ENCODE measurements at places on chromosomes 2 and 18. TPM values are rescaled to one million over a fixed set of nuclear protein-coding genes. Genes with fewer than 3 reads are reported as not detected.

NEU2 gene
- total RNA-seq: not detected

PRSS56 gene
- 1.5 TPM for total RNA-seq

GNAL gene
- 30.2 TPM for total RNA-seq

ACMSD gene
- not detected for total RNA-seq

DNA sequence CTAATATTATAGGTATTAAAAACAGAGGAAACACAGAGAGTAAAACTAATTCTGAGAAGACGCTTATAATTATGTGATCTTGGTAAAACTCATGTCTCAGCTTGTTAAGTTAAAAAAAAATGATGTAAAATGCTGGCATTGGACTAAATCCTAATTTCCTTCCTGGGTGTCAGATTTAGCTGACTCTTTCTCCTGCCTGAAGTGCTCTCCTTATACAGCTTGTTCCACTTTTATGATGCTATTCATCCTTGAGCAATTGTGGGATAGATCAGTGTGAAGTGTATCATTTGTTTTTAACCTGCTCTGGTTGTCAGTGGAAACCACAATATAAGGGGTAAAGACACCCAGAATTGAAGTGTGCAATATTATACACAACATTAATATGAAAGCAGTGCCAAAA, 84.9 kb downstream of the EFEMP1 start:
- H3K27ac ChIP-seq: no peak overlapping the region
- H3K27me3 ChIP-seq: no peaks in the 10 kb centered on the region
- H3K4me3 ChIP-seq: no peak overlapping the region
- no peaks in the 10 kb centered on the region for H3K36me3 ChIP-seq

GRCh38 chr18:76619621-76620315, 124.7 kb upstream of the ZNF516 start:
- peak; percentile 31 for DNase-seq
- no peaks in the 10 kb centered on the region for H3K27me3 ChIP-seq
- peaks cover 30% of the 10 kb centered on the region for H3K4me1 ChIP-seq
- peak overlapping the region; percentile 92 for H3K27ac ChIP-seq

GRCh38 chr2:129806990-129807389, 172.5 kb upstream of the RAB6C start:
- no peak overlapping the region for H3K4me3 ChIP-seq
- no peak overlapping the region for H3K27ac ChIP-seq
- peaks cover 6% of the 10 kb centered on the region for H3K4me1 ChIP-seq
- no peaks in the 10 kb centered on the region for H3K36me3 ChIP-seq

DNA sequence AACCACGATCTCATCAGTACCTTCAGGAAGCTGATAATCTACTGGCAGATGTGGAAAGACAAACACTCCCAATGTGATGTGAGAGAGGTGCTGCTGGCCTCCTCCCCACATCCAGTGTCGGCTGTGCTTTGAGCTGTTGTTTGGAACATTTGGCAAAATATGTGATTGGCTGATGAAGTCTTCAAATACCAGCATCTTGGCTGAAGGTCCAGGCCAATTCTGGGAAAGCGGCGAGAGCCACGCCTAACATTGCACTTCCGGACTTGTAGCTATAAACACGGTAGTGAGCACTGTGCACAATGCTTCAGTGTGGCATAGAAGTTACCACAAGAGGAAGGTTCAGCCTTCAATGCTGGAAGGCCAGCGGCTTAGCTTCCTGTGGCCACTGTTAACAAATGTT, 198.8 kb downstream of the DCDC2C start:
- no peak overlapping the region for H3K4me3 ChIP-seq
- no peaks in the 10 kb centered on the region for H3K36me3 ChIP-seq

- H3K27me3 ChIP-seq: no peaks in the 10 kb centered on the region
- H3K4me3 ChIP-seq: no peak overlapping the region
- H3K36me3 ChIP-seq: no peaks in the 10 kb centered on the region
- DNase-seq: no peak
- no peaks in the 10 kb centered on the region for H3K4me1 ChIP-seq
These were observed 363.3 kb upstream of the TFPI start for GRCh38 chr2:187917535-187917934.

GRCh38 chr2:9124231-9124741, 82.3 kb upstream of the ASAP2 start:
- no peaks in the 10 kb centered on the region for H3K27me3 ChIP-seq
- no peak overlapping the region for H3K4me3 ChIP-seq
- no peak for DNase-seq
- peaks cover 8% of the 10 kb centered on the region for H3K4me1 ChIP-seq

DNA sequence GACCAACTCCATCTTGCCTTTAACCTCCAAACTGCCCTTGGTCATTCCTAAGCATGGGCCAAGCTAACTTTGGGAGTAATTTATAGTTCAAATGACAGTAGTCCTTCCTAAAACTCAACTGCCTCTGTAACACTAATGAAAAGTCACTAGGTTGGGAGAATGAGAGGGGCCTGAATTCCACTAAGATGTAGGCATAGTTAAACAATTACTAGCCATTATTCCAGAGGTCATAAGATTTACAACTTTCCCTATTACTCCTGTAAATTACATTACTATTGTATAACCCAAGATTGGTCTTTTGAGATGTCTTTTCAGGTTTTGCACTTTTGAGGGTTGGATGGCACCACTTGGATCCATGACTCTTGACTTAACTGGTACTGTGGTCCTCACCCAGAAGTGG, 94.6 kb downstream of the SPP2 start:
- H3K4me3 ChIP-seq: no peak overlapping the region
- no peak overlapping the region for H3K27ac ChIP-seq
- no peak for DNase-seq
- no peaks in the 10 kb centered on the region for H3K4me1 ChIP-seq
- H3K27me3 ChIP-seq: no peaks in the 10 kb centered on the region
- H3K36me3 ChIP-seq: no peaks in the 10 kb centered on the region

DNA sequence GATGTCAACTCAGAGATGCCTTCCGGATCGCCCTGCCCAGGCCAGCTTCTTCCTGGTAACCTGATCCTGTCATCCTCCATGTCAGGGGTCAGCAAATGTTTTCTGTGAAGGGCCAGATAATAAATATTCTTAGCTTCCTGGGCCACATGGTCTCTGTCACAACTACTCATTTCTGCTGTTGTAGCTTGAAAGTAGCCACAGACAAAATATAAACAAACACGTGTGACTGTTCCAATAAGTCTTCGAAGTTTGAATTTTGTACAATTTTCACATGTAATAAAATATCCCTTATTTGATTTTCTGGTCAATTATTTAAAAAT, 35.8 kb downstream of the ANXA4 start:
- DNase-seq: no peak
- no peak overlapping the region for H3K4me3 ChIP-seq
- H3K36me3 ChIP-seq: no peaks in the 10 kb centered on the region
- no peak overlapping the region for H3K27ac ChIP-seq
- no peaks in the 10 kb centered on the region for H3K4me1 ChIP-seq

DNA sequence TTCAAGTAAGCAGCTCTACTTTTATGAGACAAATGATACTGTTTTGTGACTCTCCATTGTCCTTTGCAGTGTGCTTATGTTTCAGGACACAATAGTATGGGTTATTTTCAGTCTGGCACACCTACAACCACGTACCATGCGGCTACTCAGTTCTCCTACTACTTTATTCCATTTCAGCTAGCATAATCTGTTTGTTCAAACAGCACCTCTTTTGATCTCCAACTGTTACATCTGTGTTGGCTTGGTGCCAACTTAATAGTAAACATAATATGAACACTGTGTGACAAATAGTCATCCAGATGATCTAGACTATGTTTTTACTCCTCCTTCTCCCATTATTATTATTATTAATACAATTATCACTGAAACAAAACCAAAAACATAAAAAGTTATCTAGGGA, 40.5 kb downstream of the MYO3B start:
- H3K27ac ChIP-seq: no peak overlapping the region
- H3K4me1 ChIP-seq: no peaks in the 10 kb centered on the region
- H3K36me3 ChIP-seq: no peaks in the 10 kb centered on the region
- H3K4me3 ChIP-seq: no peak overlapping the region
- no peaks in the 10 kb centered on the region for H3K27me3 ChIP-seq
- no peak for DNase-seq
